Stimulated activated CD8-positive, alpha-beta memory T cell treated with anti-CD3 and anti-CD28 coated beads, Interleukin-7, amount 100 ng/mL, for 4 hours (primary cell): ENCODE measurements at places on chromosomes 1 and 21.

- no peak for DNase-seq
Measured at GRCh38 chr1:60262701-60263100, 189.1 kb upstream of the C1orf87 start.

GRCh38 chr1:104921525-104921924, 1171.8 kb downstream of the AMY1C start:
- DNase-seq = no peak

GRCh38 chr1:15430787-15431570, 7.3 kb upstream of the CTRC start:
- peak; percentile 52 for DNase-seq

DNA sequence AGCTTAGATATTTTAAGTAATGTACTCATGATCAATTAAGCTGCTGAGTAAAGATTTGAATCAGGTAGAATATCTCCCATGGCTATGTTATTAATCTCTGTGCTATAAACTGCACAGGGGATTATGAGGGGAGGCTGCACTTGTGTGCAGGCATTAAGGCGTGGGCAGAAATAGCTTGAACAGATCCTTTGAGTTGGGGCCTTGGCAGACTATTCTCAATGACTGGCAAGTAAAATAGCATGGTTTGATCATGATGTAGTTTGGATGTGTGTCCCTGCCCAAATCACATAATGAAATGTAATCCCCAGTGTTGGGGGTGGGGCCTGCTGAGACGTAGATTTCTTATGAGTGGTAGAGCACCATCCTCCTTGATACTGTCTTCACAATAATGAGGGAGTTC, 220.3 kb downstream of the PLPP3 start:
- no peak for DNase-seq

- no peak for DNase-seq
Measured at GRCh38 chr1:20142001-20142710, 3.0 kb downstream of the PLA2G2F start.

DNA sequence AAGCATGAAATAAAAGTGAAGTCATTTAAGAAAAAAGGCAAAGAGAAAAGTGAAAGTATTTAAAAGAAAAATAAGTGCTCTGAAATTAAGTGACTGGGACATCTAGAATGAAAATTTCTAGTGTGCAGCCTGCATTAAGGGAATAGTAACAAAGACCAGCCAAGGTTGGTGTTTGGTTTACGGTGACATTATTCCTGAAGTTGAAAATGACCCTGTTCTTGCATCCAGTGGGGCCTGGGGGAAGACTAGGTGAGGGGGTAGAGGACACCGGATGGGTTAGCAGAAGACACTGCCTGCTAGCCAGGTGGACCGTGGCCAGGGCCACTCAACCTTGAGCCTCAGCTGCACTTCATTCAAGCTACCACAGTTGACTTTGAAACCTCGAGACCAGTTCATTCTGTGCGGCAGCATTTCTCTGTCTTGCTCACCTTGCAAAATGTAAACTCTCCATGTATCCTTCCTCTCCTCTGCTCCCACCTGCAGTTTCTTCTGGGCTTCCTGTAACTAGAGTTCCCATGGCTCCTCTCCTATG, 14.3 kb upstream of the KCNK1 start:
- DNase-seq = no peak

GRCh38 chr1:60118085-60118484, 44.5 kb upstream of the C1orf87 start:
- DNase-seq = no peak

- no peak for DNase-seq
Measured at GRCh38 chr21:37746849-37747248, 169.4 kb downstream of the KCNJ6 start.

GRCh38 chr1:110083866-110084226, 13.4 kb upstream of the ALX3 start:
- DNase-seq = no peak

DNA sequence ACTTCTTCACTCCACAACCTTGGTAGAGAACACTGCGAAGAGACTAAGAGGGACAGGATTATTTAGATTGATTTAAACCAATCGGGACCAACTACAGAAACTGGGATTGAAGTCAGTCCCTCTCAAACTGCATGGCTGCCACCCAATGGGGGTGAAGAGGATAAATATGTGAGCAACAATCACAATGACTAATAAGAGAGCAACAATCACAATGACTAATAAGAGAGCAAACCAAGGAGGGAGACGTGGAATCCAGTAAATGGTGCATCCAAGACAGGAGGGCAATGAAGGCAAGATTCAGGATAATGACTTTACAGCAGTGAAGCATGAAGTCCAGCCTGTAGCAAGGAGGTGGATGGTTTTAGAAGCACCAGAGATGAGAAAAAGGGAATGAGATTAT, 322.8 kb downstream of the TTLL7 start:
- no peak for DNase-seq

DNA sequence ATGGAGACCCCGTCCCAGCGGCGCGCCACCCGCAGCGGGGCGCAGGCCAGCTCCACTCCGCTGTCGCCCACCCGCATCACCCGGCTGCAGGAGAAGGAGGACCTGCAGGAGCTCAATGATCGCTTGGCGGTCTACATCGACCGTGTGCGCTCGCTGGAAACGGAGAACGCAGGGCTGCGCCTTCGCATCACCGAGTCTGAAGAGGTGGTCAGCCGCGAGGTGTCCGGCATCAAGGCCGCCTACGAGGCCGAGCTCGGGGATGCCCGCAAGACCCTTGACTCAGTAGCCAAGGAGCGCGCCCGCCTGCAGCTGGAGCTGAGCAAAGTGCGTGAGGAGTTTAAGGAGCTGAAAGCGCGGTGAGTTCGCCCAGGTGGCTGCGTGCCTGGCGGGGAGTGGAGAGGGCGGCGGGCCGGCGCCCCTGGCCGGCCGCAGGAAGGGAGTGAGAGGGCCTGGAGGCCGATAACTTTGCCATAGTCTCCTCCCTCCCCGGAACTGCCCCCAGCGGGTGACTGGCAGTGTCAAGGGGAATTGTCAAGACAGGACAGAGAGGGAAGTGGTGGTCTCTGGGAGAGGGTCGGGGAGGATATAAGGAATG, 505 bp downstream of the LMNA start:
- DNase-seq = no peak

- no peak for DNase-seq
Measured at GRCh38 chr1:208559597-208560329, 315.6 kb upstream of the PLXNA2 start.

GRCh38 chr1:53725238-53725689, 13.7 kb downstream of the GLIS1 start:
- DNase-seq = no peak

DNA sequence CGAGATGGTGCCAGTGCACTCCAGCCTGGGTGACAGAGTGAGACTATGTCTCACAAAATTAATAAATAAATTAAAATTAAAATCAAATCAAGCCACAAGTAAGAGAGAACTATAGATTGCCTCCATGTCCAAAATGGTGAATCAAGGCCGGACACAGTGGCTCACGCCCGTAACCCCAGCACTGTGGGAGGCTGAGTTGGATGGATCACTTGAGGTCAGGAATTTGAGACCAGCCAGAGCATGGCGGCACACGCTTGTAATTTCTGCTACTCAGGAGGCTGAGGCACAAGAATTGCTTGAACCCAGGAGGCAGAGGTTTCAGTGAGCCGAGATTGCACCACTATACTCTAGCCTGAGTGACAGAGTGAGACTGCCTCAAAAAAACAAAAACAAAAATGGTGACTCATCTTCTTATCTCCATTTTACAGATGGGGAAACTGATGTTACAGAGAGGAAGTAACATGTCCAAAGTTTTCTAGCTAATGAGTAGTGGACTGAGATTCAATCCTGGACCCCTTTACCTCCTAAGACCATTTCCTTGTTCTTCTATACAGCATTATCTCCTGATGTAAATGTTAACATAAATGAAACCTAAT, 99.0 kb upstream of the HNRNPU start:
- no peak for DNase-seq

DNA sequence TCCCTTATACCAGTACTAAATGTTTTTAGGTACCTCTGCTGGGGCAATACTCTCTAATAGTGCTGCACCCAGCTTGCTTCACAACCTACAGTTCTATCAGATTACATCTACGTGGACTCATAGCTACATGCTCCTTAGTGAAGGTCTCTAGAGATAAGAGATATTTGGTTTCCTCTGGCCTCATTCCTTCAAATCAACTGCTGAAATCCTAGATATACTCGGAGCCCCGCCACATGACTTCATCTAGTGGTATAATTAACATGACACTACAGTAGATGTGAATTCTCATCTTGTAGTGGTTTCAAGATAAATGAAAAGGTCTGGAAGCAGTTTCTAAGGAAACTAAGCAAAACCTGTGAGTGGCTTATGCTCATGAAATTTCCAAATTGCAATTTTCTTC, 115.4 kb downstream of the SMYD2 start:
- no peak for DNase-seq

GRCh38 chr1:176785056-176785455, 322.1 kb downstream of the PAPPA2 start:
- DNase-seq = no peak

- DNase-seq = no peak
Measured at GRCh38 chr1:12556368-12556930, 61.6 kb downstream of the DHRS3 start.

GRCh38 chr1:228511546-228512445, 24.6 kb downstream of the RNF187 start:
- no peak for DNase-seq

- DNase-seq = no peak
Measured at GRCh38 chr1:108534759-108535158, 25.1 kb upstream of the EEIG2 start.

DNA sequence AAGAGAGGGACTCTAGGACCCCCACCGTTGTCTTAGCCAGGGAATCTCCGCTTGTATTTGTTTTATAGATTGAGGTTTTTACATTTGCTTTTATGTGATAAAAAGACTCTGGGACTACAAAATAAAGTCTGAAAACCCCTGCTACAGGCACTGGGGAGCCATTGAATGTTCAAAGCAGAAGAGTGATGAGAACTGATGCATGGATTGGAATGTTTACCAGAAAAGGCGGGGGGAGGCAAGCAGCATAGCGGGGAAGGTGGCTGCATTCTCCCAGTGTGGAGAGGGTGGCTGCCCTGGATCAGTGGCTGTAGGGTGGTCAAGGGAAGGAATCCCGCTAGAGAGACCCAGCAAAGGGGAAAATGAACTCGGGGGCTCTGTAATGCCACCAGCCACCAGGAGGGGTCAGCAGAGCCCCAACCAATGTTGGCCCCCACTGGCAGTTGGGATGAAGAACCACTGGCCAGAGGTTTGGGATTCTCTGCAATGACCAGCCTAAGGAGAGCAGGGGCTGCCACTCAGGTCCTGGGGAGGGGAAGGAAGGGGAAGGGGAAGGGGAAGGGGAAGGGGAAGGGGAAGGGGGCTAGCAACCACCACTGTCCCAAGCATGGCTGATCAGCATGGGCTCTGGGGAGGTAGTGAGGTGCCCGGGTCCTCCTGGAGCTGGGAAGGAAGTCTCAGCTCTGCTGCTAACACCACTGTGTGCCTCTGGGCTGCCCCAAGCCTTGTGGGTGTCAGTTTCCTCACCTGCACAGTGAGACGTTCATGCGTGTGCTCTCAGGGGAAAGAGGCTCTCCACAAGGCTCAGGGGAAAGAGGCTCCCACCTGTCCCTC, 19.2 kb upstream of the PEF1 start:
- peak; percentile 19 for DNase-seq

DNA sequence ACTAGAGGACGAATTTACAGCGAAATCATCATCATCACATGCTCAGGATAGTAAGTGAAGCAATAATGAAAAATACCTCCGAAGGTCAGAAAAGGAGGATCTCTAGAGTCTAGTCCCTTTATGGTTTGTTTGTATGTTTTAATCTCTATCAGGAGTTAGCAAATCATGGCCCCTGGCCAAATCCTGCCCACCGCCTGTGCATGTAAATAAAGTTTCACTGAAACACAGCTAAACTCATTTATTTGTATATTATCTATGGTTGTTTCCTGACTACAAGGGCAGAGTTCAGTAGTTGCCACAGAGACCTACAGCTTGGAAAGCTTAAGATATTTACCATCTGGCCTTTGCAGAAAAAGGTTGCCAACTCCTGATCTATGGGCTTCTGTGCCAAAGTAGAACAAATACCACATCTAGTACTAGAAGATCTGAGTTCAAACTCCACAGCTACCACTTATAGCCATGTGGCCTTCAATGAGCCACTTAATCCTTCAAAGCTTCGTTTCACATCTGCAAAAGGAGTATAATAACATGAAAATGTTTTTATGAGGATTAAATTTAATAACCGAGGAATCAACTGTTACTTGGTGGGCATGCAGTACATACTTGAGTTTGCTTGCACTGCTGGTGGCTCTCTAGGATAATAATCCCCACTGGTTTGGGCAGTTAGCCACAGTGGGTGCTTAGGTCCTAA, 94.0 kb upstream of the KIF26B start:
- DNase-seq = no peak

DNA sequence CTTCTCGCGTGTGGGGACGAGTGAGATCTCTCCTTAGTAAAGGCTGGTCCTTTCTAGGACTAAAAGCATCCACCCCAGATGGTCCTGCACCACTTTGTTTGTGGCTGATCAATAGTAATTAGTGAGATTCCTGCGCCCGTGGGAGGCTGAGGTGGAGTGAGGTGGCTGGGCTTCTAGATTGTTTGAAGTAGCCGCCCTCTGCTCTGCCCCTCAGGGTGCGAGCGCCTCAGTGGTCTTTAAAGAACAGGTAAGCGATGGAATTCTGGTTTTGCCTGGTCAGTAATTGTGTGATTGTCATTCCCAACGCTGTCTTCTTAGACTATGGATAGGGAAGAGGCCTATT, 20.7 kb downstream of the PEX14 start:
- no peak for DNase-seq

- DNase-seq = no peak
Measured at GRCh38 chr1:68571454-68572235, 74.8 kb upstream of the DEPDC1 start.

GRCh38 chr1:182556279-182556678, 32.8 kb downstream of the RNASEL start:
- no peak for DNase-seq

- no peak for DNase-seq
Measured at GRCh38 chr1:12244585-12244984, 14.8 kb downstream of the VPS13D start.

- DNase-seq = no peak
Measured at GRCh38 chr21:40257342-40257741, 390.1 kb downstream of the PCP4 start.

- no peak for DNase-seq
Measured at GRCh38 chr1:99660496-99660895, 14.6 kb downstream of the PALMD start.
